ENCODE measurements at places on chromosomes 2 and 18. TPM values are rescaled to one million over a fixed set of nuclear protein-coding genes. Genes with fewer than 3 reads are reported as not detected.

The VWA3B gene
- total RNA-seq: not detected

The RTP5 gene
- not detected for total RNA-seq

The MEP1B gene
- total RNA-seq: not detected

The PID1 gene
- total RNA-seq: 4.3 TPM

The TEKT4 gene
- not detected for total RNA-seq

The TMEM37 gene
- 0.72 TPM for total RNA-seq

The SLC11A1 gene
- total RNA-seq: 1.4 TPM

The SPP2 gene
- total RNA-seq: not detected

The STPG4 gene
- not detected for total RNA-seq

The RAPGEF4 gene
- total RNA-seq: 1.4 TPM

The FBXO15 gene
- total RNA-seq: not detected

The DDX1 gene
- total RNA-seq: 66.3 TPM

The STAT4 gene
- 13.6 TPM for total RNA-seq

The PLGLB1 gene
- total RNA-seq: 2.3 TPM
